ENCODE measurements at places on chromosomes 12 and 14.
A peak's percentile ranks its signal among the peaks of the same experiment; 100 is the strongest.

- peak; percentile 27 for ATAC-seq
Observed at GRCh38 chr12:89863968-89864367, 155.3 kb upstream of the ATP2B1 start.

DNA sequence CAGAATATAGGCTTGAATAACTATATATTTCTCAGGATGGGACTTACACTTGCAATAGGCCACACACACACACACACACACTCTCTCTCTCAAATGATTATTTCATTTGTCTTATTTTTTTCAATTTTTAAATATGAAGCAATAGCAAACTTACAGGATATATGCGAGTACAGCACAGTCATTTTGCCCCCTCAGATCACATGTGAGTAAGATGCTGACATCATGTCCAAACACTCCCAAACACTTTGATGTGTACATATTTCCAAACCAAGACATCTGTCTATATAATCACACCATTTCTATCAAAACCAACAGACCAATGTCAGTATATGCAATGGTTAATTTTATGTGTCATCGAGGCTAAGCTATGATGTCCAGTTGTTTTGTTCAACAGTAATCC lies 1535.9 kb upstream of the FLRT2 start:
- no peak for ATAC-seq

GRCh38 chr12:69497308-69498026 lies 27.3 kb downstream of the FRS2 start:
- no peak for ATAC-seq

DNA sequence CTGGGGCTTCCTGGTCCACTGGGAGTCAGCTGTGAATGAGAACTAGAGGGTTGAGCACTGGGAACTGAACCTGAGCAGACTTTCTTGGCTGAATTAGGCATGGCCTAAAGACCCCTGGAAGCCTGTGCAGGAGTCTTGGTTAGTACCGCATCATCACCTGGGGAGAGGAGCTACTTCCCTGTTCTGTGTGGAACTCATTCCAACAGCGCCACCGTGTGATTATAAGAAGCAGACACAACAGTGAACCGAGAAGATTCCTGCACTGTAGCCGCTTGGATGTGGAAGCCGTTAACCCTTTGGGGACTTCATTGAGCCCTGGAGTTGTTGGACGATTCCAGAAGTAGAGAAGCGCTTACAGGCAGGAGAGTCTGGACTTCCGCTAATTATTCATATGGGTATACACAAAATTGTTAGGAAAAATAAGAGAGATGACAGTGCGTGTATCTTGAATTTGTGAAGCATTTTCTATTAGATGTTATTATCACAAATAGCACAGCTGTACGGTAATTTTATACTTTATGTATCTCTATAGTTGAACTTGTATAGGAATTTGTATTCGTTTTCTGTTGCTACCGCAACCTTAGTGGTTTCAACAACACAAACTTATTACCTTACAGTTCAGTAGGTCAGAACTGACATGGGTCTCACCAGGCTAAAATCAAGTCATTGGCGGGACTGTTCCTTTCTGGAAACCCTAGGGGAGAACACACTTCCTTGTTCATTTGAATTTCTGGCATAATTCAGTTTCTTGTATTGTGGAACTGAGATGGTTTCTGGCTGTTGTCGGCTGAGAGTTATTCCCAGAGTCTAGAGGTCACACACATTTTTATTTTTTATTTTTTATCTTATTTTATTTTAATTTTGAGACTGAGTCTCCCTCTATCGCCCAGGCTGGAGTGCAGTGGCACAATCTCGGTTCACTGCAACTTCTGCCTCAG lies 100.7 kb downstream of the C2CD5 start:
- ATAC-seq, result peak; percentile 95

- peak; percentile 68 for ATAC-seq
Observed at GRCh38 chr12:52581481-52581880, 7.8 kb upstream of the KRT74 start.

DNA sequence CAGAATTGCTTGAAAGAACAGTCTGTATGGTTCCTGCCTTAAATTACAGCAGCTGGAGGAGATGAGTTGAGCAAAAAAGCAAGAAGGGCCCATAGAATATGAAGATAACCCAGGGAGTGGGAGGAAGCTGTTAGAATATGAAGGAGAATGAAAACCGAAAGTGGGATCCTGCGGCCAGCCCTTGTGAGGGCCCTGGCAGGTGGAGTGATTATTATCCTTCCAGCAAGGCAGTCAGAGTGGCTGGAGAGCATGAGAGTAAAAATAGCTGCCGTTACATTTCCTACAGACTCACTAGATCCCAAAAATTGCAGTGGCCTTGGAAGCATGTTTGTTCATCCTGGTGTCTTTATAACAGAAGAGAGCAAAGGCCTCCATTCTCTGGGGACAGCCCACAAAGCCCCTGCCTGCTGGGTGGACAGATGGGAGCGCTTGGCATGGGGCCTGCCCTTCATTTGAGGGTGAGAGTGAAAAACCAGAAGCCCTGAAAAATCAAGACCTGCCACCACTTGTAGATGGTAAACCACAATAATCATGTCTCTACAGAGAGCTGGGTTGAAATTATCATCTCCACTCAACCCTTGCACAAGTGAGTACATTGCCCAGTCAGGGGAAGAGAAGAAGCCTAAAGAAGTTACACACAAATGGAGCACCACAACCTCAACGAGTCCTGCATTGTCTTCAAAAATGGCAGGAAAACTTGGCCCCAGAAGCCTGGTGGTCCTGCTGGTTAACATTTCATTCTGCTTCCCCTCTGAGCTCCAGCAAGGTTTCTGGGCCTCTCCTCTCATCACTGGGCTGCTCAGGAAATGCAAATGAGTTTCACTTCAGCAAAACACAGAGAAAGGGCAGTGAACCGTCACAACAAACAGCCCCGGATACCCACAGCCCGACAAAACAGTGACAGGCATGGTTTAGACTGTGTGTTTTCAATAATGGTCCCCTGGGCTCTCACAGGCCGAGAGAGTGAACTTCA lies 20.5 kb downstream of the ZDHHC22 start:
- ATAC-seq, result no peak

GRCh38 chr14:77344377-77344996 lies 23.7 kb downstream of the GSTZ1 start:
- ATAC-seq, result peak; percentile 56

DNA sequence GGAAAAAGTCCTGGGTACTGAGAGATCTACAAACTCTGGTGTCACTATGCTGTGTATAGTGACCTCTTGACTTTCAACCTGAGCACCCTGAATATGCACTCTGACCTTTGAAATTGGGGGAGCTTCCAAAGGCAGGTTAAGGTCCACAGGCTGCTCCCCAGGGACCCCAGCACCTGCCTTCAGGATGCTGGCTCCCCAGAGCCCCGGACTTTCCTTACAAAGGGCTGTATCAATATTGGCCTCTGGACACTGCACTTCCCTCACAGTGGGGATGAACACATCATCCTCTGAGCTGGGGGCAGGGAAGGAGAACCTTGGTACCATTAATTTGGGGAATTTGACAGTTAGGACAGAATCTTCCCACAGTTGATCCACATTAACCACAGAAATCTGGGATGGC lies 14.3 kb downstream of the PLD4 start:
- no peak for ATAC-seq

GRCh38 chr14:75411214-75411540 lies 16.6 kb upstream of the JDP2 start:
- no peak for ATAC-seq

- no peak for ATAC-seq
Observed at GRCh38 chr12:113368331-113368730, 9.9 kb downstream of the PLBD2 start.

DNA sequence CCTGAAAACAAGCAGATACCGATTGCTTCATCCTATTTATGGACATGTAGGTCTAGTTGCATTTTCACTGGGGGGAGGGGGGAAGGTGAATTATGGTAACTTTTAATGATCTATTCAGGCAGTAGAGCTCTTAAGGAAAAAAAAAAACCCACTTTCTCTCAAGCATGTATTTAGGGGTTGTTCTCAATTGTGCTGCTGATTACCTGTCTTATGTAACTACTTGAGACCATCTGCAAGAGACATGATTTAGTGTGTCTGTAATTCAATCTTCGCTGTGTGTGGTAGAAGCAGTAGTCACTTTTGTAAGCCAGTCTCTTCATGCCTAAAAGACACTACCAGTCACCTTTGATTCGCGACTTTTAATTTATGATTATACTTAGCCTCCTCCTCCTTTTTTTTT lies 8.9 kb downstream of the CALM1 start:
- ATAC-seq, result no peak

DNA sequence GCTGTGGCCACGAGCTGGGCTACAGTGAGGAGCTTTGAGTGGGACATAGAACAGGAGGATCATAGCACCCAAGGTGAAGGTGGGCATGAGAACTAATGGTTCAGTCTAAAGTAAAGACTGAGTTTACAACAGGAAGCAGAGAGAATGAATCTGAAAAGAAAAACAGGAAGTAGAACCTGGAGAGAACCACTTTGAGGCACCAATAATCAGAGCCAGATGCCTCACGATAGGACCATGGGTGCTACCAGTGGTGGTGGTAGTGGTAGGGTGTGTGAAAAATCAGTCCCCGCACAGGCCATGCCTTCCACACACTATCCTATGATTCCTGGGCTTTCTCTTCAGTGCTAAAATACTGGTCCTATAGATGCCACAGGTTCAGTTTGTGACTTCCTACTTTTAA lies 293.6 kb downstream of the AKAP6 start:
- ATAC-seq, result no peak

DNA sequence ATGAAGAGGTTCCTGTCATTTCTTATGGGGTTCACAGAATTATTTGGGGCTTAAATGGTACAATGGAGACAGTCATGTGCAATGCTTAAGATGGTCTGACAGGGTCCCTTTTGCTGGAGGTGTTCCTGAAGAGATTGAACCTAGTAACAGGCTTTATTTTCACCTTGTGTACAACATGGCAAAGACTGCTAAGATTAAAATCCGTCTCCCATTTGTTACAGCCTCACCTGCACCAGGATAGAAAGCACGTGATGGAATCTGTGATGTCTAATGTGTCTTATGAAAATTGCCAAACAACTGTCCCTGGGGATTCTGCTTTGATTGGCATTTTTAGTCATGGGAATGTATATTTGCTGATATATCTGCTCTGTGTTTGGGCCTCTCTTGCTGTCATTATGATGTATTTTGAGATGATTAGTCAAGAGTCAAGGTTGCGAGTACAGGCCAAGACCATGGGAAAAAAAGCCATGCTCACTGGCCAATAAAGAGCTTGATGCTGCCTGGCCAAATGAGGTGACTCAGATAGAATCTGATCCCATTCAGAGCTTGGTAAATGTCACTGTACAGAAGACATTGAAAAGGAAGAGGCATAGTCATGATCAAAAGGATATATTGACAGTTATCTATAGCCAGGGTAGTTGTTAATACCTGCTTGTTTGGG lies 96.1 kb downstream of the FLRT2 start:
- no peak for ATAC-seq

GRCh38 chr14:93337143-93337753 lies 4.4 kb upstream of the BTBD7 start:
- no peak for ATAC-seq

- no peak for ATAC-seq
Observed at GRCh38 chr12:130420071-130420470, 82.4 kb downstream of the PIWIL1 start.

GRCh38 chr12:69985656-69986055 lies 160.6 kb downstream of the MYRFL start:
- peak; percentile 64 for ATAC-seq

- no peak for ATAC-seq
Observed at GRCh38 chr14:56759633-56760032, 50.6 kb downstream of the OTX2 start.
